ENCODE measurements at places on chromosomes 13 and 19. TPM values are rescaled to one million over a fixed set of nuclear protein-coding genes. Genes with fewer than 3 reads are reported as not detected.

The CCDC61 gene
- total RNA-seq = 6.5 TPM

The RNF17 gene
- total RNA-seq = 0.37 TPM

The NALCN gene
- 1.5 TPM for total RNA-seq

The CNOT3 gene
- 26.0 TPM for total RNA-seq

The LGALS4 gene
- 0.57 TPM for total RNA-seq

The ZNF573 gene
- 5.8 TPM for total RNA-seq

The PRKACA gene
- total RNA-seq = 31.3 TPM

The ATP12A gene
- total RNA-seq = not detected

The KLK6 gene
- total RNA-seq = 0.94 TPM

All from A375 (cell line).